ENCODE measurements at places on chromosomes 11 and 22.

GRCh38 chr11:12121011-12121410 is 10.6 kb downstream of the MICAL2 start:
- no peak for DNase-seq

- no peak for DNase-seq
Measured at GRCh38 chr11:94750319-94751217, 17.6 kb upstream of the AMOTL1 start.

DNA sequence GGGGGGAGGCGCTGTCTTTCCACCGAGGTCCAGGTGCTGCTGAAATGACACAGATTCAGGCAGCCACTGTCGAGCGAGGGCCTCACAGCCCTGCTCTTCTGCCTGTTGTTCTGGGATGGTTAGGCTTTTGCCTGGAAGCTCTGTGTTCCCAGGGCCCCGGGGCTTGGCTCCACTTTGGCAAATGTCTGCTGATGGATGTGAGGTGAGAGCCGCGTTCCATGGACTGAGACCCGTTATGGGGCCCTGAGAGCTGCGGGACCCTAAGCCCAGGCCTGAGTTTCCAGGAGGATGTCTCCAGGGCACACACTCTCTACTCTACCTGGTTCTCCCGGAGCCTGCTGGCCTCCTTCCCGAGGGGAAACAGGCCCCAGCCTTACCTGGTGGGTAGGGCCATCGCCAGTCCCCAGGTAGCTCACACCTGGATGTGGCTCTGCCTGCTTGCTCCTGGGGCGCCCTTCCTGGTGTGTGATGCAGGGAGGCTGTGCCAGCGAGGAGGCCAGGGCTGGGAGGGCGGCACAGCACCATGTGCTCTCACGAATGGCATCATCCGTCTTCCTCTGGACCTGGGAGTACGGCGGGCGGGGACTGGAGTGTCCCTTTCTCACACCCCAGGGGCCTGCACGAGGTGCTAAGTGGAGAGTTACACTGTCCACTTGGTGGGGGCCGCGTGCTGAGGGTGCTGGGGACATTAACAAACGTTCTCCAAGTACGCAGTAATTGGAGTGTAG is 435.5 kb downstream of the TBC1D22A start:
- no peak for DNase-seq

GRCh38 chr11:62680825-62681240 is 2.0 kb upstream of the UBXN1 start:
- DNase-seq: no peak

DNA sequence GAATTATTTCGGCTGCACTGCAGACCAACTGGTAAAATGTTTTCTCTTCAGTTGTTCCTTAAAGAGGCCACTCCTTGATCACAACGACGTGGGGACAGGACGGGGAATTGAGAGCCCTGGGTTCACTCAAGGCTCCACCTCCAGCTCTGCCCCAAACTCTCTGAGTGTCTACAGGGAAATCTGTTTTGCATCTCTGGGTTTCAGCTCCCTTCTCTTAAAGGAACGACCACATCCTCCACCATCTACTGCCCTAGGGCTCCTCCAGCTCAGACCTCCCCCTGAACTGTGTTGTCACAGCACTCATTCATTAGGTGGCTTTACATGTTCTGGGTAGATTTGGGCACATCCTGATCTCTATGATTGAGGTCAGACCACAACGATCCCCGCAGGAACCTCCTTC is 5.1 kb upstream of the PPFIA1 start:
- no peak for DNase-seq

- no peak for DNase-seq
Measured at GRCh38 chr22:47854251-47854650, 1091.8 kb downstream of the TBC1D22A start.

DNA sequence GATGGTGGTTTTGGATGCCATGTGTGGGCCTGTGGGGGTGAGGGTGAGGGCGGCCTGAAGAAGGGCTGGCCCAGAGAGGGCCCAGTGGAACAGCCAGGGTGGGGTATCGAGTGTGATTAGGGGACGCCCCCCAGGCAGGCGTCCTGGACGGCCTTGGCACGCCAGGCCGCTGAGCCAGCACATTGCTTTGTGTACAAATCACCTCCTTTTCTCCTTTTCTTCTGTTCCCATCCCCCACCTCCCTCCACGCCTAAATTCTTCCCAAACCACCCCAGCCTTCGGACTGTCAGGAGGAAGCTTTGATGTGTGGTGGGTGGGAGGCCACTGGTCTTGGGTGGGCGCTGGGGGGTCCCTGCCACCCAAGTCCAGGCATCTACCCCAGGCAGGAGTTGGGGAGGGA is 7.8 kb upstream of the CD248 start:
- no peak for DNase-seq

GRCh38 chr11:20353829-20354434 is 9.6 kb upstream of the HTATIP2 start:
- DNase-seq: no peak

DNA sequence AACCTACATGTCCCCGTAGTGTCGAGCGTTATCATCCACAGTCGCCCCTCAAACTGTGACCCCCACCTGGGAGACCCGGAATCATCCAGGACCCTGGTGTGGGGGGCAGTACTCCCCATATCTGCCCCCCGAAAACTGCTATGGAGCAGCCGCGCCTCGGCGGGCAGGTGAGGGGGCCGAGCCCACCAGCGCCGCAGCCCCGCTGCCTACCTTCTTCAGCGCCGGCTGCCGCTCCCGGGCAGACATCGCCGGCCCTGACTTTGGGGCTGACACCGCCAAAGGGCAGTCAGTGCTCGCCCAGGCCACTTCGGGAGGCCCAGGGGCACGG is 825 bp downstream of the ARHGAP20 start:
- DNase-seq: no peak

DNA sequence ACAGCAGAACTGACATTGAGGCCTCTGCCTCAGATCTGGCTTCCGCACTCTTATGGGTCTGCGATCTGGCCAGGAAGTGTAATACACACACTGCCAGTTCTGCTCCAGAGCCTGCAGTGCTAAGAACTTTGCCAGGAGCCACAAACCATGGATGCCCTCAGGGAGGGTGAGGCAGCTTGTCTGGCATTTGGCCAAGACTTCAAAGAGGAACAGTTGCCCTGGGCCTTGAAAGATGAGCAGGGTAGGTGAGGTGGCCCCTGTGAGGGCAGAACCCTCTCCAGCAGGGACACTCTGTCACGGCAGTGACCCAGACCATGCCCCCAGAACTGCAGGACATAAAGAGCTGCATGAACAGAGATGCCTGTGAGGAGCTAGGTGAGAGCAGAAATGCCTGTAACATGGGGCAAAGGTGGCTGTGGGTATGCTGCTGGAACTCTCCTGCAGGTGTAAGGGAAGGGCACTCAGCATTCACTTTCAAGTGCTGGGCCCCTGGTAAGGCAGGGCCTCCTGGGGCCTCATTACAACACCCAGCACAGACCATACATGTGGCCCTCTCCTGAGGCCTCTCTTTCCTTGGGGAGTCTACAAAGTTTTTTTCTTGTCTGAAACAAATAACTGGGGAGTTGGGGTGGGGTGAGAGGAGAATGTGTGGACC is 47.3 kb downstream of the NEU3 start:
- no peak for DNase-seq

DNA sequence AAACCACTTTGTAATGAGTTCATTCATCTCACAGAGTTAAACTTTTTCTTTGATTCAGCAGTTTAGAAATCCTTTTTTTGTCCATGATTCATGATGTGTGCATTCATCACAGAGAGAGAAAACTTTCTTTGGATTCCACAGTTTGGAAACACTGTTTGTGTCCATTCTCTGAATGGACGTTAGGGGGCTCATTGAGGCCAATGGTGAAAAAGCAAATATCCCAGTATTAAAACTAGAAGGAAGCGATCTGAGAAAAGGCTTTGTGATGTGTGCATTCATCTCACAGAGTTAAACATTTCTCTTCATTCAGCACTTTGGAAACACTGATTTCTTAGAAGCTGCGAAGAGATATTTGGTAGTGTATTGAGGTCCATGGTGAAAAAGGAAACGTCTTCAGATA is 155.6 kb upstream of the TRIM48 start:
- DNase-seq: no peak

DNA sequence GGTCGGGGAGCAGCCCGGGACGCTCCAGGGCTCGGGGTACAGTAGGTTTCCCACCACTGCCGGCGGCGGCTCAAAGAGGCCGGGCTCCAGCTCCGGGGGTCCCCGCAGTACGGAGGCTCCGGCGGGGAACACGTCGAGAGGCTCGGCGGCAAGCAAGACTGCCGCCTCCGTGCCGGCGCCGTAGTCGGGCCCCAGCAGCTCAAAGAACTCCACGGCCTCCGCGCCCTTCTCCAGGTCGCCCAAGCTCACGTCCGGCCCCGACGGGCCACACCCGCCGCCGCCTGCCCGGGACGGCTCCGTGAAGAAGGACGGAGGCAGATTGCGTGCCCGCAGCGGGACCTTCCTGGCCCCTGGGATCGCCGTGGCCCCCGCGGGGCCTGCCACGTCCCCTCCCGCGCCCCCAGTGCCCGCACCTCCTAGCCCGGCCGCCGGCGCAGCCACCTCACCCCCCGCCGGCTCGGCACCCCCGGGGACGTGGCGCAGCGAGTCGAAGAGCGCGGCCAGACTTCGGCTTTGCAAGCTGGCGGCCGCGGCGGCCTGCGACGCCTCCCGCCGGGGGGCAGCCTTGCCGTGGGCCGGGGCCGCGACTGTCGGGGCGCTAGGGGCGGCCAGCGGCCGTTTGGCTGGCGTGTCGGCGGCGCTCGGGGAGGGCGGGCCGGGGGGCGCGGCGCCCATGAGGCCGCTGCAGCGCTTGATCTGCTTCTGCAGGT is 775 bp downstream of the FAM181B start:
- DNase-seq: no peak

DNA sequence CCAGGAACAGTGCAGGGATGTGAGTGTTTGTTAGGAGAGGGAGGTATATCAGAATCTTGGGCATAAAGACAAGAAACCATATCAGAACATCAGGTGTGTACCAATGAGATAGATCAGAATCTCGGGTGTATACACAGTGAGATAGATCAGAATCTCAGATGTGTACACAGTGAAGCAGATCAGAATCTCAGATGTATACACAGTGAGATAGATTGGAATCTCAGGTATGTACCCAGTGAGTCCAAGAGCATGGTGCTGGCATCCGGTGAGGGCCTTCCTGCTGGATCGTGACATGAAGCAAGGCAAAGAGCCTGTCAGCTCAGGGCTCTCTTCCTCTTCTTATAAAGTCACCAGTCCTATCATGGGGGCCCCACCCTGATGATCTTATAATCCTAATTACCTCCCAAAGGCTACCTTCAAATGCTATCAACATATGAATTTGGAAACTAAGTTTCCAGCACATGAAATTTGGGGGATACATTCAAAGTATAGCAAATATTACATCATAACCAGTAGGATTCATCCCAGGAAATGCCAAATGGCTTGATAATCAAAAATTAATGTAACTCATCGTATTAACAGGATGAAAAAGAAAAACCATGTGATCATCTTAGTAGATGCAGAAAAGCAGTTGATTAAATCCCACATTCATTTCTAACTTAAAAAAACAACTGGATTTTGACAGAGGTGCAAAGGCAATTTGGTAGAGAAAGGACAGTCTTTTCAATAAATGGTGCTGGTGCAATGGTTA is 28.6 kb downstream of the PPARA start:
- no peak for DNase-seq

- no peak for DNase-seq
Measured at GRCh38 chr11:120335556-120335907, 681 bp upstream of the ARHGEF12 start.

- DNase-seq: no peak
Measured at GRCh38 chr22:19214078-19214473, 35.5 kb upstream of the SLC25A1 start.

DNA sequence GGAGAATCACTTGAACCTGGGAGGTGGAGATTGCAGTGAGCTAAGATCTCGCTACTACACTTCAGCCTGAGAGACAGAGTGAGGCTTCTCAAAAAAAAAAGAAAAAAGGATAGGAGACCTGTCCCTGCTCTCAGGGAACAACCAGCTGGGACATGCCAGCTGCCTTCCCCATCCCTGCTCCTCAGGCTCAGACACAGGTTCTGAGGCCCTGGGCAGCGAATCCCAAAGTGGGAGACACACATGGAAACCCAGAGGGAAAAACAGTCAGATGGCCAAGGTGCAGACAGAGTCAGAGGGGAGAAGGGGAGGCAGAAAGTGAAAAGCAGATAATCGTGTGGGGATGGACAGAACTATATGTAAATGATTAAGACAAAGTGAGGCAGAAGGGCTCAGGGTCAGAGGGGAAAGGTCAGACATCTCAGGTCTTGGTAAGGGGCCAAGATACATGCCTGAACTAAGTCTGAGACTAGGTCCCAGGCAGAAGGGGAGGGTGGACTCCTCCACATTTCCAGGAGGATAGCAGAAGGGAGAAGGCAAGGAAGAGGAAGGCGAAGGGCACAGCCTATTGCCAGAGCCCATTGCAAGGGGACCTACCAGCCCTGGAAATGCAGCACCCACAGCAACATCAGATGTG is 14.2 kb downstream of the STARD10 start:
- DNase-seq: no peak

- no peak for DNase-seq
Measured at GRCh38 chr11:130806746-130807145, 109.5 kb downstream of the SNX19 start.

All from NCI-H187 (cell line).